ENCODE measurements at places on chromosomes 6 and 20.
A peak's percentile ranks its signal among the peaks of the same experiment; 100 is the strongest.

- peak; percentile 55 for DNase-seq
Observed at GRCh38 chr6:137882225-137882961, 15.3 kb downstream of the TNFAIP3 start.

- DNase-seq: no peak
Observed at GRCh38 chr6:2817903-2818443, 23.7 kb downstream of the SERPINB1 start.

DNA sequence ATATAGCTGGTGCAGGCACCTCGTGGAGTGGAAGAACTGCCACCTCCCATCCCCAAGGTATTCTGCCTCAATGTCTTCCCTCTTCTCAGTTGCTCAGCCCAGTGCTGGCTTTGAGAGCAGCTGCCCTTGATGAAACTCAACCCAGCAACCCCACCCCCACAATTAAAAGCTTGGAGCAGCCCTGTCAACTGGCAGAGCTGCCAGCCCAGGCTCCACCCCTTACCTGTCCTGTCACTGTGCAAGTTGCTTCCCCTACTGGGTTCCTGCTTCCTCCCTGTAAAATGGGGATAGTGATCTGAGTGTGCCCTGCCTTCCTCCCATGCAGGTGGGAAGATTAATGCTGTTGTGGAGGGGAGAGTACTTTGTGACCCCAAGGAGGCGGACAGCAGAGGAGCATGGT lies 4.5 kb downstream of the TMEM63B start:
- no peak for DNase-seq

DNA sequence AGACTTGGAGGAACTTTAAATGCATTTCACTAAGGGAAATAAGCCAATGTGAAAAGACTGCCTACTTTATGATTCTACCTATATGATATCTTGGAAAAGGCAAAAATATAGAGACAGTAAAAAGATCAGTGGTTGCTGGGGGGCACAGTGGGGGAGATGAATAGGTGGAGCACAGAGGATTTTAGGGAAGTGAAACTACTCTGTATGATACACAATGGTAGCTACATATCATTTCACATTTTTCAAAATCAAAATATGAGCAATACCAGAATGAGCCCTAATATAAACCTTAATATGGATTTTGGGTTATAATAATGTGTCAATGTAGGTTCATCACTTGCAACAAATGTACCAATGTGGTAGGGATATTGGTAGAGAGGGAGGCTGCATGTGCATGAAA lies 161.4 kb upstream of the HTR1E start:
- no peak for DNase-seq

- DNase-seq: no peak
Observed at GRCh38 chr20:62276439-62276838, 26.4 kb upstream of the ADRM1 start.

GRCh38 chr6:12118607-12119006 lies 106.5 kb downstream of the HIVEP1 start:
- DNase-seq: no peak

DNA sequence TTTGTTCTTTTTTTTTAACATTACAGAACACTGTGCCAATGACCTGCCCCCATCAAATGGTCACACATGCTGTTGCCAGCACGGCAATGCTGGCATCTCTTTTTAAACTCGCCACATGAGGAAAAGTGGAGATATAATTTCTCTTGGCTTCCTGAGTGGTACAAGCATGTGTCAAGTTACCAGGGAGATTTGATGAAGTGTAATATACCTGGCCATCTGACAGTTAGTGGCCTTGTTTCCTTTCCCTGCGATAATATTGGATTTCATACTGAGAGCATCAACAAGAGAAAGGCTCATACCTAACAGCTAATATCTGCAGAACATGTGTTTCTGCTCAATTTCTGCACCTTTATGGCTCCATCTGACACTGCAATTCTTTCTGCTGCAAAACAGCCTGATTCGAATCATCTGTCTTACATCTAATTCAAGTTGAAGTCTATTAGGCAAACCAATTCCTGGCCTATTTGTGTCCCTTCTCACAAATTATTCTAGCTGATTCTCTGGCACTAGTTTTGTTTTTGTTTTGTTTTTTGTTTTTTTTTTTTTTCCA lies 519.5 kb downstream of the PREX1 start:
- no peak for DNase-seq

- DNase-seq: no peak
Observed at GRCh38 chr20:53699906-53700305, 106.3 kb upstream of the ZNF217 start.

- no peak for DNase-seq
Observed at GRCh38 chr6:75735491-75736186, 13.4 kb upstream of the MYO6 start.

Data from activated naive CD4-positive, alpha-beta T cell treated with anti-CD3 and anti-CD28 coated beads for 36 hours (primary cell).